Psoas muscle (tissue), 8 donors: ENCODE measurements at places on chromosomes 1 and 21.

DNA sequence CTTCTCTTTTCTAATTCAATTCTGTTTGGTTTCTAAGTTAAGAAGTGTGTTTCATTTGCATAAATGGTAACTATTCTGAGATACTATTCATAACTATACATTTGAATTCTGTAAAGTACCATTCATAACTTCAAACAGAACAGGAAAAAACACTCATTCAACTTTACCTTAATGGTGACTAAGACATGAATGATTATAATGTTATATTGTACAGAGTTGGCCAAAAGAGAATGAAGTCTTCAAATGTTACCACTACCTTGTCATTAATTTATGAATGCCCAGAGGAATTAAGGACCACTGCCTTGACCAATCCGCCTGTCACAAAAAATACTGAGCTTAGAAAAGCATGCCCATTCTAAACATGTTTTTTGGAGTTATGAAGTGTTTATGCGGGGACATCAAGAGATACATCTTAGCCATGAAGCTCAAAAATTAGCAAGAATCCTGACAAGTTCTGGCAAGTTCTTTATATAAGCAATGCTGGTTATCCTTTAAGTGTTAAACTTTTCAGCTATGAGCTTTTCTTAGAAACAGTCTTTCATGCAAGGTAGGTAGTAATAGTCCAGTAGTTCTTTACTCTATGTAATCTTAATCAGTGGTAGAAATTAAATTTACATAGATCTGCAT lies 7.9 kb downstream of the WASF2 start:
- H3K36me3 ChIP-seq, result no peaks in the 10 kb centered on the region
- H3K4me1 ChIP-seq, result peaks cover 53% of the 10 kb centered on the region
- H3K27me3 ChIP-seq, result no peaks in the 10 kb centered on the region
- no peak overlapping the region for H3K4me3 ChIP-seq
- H3K27ac ChIP-seq, result no peak overlapping the region

GRCh38 chr1:211318576-211319280 lies 7.9 kb upstream of the TRAF5 start:
- DNase-seq, result no peak
- no peaks in the 10 kb centered on the region for H3K27me3 ChIP-seq
- H3K36me3 ChIP-seq, result peaks cover 37% of the 10 kb centered on the region
- no peak overlapping the region for H3K27ac ChIP-seq

- no peak overlapping the region for H3K4me3 ChIP-seq
- no peak overlapping the region for H3K27ac ChIP-seq
- H3K27me3 ChIP-seq, result no peaks in the 10 kb centered on the region
- H3K4me1 ChIP-seq, result peaks cover 7% of the 10 kb centered on the region
- no peaks in the 10 kb centered on the region for H3K36me3 ChIP-seq
These were observed 6.1 kb upstream of the ELAPOR1 start for GRCh38 chr1:109107785-109108184.

DNA sequence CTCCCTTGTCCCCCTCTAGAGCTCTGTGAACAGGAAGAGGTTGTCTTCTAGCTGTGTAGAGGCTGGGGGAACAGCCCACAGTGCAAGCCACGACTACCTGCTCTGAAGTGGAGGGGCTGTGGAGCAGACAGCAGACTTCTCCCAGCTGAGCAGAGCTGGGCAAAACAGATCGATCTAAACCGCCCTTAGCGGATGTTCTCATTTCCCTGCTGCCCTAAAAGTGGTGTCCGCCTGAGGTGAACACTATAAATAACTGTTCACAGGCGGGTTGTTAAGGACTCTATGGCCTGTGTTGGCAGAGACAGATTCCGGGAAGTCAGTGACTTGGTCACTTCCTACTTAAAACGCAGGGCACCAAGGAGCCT lies 203.2 kb downstream of the RHOU start:
- no peaks in the 10 kb centered on the region for H3K27me3 ChIP-seq
- H3K27ac ChIP-seq, result peak overlapping the region; percentile 77
- peak overlapping the region; percentile 36 for H3K4me3 ChIP-seq
- peaks cover 16% of the 10 kb centered on the region for H3K4me1 ChIP-seq

DNA sequence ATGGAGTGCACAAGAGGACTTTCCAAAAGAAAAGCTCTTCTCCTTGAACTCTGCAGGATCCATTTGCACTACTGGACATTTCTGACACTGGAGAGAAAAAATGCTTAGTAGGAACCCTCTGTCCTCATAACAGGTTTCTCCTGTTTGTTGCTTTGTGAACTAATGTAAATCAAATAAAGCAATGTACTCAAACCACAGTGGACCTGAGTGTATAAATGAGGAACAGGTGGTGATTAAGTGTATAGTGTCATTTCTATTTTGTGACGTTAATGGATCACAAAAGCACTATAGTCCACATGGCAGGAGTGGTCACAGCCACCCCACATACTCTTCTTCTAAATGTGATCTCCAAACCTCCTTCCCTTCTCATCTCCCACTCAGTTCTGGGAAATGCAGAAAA lies 268.4 kb upstream of the DUSP10 start:
- no peak overlapping the region for H3K27ac ChIP-seq
- no peaks in the 10 kb centered on the region for H3K4me1 ChIP-seq
- no peaks in the 10 kb centered on the region for H3K36me3 ChIP-seq
- DNase-seq, result no peak
- no peaks in the 10 kb centered on the region for H3K27me3 ChIP-seq
